Foreskin melanocyte (primary cell): ENCODE measurements at places on chromosomes 11 and 22.

GRCh38 chr11:849951-850774, 7.5 kb downstream of the TSPAN4 start:
- DNase-seq = no peak

- DNase-seq = peak; percentile 76
Observed at GRCh38 chr11:75996523-75997442, 181.8 kb downstream of the UVRAG start.

- DNase-seq = no peak
Observed at GRCh38 chr11:87263264-87263838, 225.6 kb downstream of the TMEM135 start.

DNA sequence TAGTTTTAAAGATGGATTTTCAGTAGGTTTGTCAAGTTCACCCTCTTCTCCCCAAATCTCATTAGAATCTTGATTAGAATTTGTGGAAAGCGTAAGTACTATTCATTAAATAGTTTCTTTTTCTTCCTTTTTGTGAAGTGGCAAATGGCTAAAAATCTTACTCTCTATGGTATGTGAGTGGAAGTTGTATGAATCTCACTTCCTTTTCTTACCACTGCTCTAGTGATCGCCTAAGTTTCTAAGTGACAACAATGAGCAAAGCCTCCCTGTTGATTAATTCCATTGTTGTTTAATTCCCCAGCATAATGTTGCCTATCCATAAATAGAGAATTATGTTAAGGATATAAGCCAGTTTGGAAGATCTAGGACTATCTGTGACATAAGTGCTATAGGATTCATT, 82.7 kb downstream of the PGR start:
- no peak for DNase-seq

GRCh38 chr11:119121811-119122124, 388 bp downstream of the HINFP start:
- no peak for DNase-seq

- no peak for DNase-seq
Observed at GRCh38 chr22:27895600-27895999, 23.5 kb downstream of the PITPNB start.

DNA sequence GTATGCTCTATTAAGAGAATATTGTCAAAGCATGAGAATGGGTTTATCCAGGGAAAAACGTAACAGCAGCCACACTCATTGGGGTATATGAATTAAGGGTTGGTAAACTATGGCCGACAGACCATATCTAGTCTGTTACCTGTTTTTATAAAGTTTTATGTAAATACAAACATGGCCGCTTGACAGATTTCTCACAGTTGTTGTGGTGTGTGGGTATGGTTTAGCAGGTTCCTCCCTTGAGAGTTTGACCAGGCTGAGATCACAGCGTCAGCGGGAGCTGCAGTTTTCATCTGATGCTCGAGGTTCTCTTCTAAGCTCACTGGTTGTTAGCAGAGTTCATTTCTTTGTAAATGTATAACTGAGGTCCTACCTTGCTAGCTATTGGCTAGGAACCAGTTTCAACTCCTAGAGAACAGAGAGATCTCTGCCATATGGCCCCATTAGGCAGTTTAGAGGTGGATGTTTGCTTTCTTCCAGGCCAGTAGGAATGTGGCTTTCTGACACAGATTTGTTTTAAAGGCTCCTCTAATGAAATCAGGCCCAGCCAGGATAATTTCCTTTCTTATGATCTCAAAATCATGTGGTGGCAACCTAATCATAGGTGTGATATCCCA, 45.5 kb upstream of the GRIK4 start:
- DNase-seq = no peak

- DNase-seq = no peak
Observed at GRCh38 chr11:82384308-82384707, 349.4 kb downstream of the FAM181B start.

- no peak for DNase-seq
Observed at GRCh38 chr11:94739331-94739730, 28.8 kb upstream of the AMOTL1 start.

DNA sequence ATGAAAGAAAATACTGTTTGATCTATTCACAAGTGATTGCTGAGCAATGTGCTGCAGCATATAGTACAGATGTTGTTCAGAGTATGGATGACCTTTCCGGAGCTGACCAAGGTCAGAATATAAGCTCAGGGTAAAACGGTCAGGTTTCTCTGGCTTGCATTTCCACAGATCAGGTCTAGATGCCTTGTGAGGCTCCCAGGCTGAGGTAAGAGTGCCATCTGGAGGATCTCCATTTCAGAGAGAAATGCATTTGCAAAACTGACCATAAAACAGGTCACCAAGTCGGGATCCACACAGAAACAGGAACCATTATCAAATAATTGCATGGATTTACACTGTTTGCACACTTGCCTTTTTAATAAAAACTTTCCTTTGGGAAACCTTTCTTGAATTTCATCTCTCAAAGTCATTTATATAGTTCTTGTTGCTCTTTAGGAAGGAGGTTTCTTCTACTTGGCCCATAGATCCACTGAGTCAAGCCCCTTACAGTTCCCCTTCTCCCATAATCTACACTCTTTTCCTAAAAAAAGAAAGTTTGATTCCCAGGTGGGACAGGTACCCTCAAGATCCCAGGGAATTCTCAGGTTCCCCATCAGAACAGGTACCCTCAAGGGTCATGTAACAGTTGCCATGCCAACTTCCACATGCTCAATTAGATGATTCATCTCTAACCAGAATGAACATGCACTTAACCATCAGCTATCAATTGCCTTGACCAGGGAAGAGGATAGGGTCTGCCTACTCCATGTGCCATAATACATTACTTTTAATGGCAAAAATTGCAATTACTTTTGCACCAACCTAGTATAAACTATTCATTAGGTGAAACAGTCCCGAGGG, 25.0 kb upstream of the TMPRSS5 start:
- peak; percentile 30 for DNase-seq

- DNase-seq = peak; percentile 74
Observed at GRCh38 chr11:35539256-35539655, 13.8 kb upstream of the PAMR1 start.

- no peak for DNase-seq
Observed at GRCh38 chr11:34531663-34532062, 18.1 kb upstream of the ELF5 start.

DNA sequence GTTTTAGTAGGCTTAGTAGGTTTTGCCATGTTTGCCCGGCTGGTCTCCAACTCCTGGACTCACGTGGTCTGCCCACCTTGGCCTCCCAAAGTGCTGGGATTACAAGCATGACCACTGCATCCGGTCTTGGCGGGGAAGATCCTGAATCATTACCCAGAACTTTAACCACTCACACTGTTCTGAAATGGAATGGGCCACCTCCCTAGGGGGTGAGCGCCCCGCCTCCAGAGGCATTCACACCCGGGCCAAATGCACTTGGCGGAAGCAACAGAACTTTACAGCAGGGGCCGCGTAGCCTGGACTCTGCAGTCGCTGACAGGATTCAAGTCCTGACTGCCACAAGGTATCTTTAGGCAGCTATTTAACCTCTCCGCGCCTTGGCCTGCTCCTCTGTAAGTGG, 5.4 kb downstream of the CCDC86 start:
- DNase-seq = no peak

GRCh38 chr11:57131080-57131790, 50.5 kb upstream of the LRRC55 start:
- no peak for DNase-seq

DNA sequence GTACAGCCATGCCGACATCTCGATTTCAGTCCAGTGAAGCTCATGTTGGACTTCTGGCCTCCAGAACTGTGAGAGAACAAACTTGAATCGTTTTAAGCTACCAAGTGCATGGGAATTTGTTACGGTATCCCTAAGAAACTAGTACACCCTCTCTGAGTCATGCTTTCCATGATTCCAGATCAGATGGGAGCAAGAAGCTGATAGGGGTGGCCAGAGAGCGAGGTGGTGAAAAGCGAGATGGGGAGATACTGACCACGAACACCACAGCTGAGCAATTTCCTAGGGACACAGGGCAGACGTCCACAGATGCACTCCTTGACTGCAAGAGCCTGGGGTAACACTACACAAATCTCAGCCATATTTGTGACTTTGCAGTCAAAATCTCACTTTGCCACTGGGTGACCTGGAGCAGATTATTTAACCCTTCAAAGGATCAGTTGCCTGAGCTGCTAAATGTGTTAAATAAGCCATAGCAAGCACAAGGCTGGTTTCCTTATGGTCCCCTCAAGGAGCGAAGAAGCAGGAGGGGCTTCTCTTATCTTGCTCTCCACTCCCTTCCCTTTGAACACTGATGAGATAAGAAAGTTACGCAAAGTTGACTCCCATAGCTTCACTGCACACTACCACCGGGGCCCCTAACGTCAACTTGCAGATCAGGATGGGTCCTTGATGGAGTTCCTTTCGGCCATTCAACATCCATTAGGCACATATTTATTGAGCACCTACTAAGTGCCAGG, 22.6 kb upstream of the RCN1 start:
- no peak for DNase-seq

DNA sequence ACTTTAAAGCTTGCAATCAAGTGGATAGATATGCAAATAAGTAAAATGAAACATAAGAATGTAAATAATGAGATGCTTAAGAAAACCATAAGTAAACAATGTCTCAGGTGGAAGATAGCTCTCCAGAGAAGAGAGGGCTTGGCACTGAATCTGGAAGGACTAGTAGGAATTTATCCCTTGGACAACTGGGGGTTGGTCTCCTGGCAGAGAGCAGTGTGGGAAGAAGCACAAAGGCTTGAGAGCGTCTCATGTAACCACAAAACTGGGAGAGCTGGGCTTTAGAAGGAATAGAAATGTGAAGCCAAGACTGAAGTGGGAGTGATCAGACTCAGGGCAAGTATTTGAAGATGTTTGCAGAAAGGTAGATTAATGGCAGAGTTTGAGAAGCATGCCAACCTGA, 31.3 kb downstream of the CARD18 start:
- DNase-seq = no peak

- DNase-seq = peak; percentile 21
Observed at GRCh38 chr11:90476442-90477007, 253.7 kb upstream of the CHORDC1 start.
